ENCODE measurements at places on chromosomes 5 and 9.

DNA sequence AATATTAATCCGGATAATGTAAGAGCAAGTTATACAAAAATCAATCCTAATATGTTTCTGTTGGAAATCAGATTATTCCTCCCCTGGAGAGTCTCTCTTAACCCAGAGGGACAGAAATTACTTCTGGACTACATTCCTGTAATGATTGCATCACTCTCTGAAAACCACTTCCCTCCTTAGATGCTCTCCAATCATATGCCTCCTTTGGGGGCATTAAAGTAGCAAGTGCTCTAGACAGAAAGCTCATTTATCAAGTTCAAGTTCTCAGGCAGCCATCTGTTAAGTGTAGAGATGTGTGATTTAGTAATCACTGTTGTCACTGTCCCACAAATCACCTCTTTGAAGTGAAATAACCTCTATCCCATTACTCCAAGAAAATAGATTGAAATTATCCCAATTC is 247.1 kb downstream of the SLCO4C1 start:
- DNase-seq = no peak

- DNase-seq = no peak
Observed at GRCh38 chr5:104965006-104965405, 1402.4 kb upstream of the NUDT12 start.

DNA sequence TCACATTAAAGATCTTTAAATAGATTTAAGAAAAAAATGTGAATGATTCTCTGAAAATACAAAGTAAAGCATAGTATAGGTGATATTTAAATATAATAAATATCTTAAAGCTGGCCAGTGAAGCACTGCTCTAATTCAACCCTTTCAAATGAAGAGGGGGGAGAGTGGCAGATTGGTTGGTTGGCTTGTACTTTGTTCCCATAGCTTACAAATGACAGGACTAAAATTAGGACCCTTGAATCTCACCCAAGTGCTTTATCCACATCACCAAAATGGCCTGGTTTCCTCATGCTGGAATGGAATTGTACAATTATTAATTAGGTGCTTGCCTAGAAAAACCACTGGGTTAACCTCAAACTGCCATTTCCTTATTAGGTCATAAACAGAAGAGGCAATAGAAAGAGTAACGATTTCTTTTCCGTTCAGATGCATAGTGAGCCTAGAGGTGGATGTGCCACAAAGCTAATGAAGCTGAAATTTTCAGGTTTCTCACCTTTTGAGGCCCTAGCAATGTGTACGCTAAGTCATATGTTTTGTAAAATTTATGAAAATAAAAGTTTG is 354.5 kb upstream of the CDH6 start:
- DNase-seq = no peak

- DNase-seq = no peak
Observed at GRCh38 chr9:16069671-16070454, 517.0 kb downstream of the CCDC171 start.

DNA sequence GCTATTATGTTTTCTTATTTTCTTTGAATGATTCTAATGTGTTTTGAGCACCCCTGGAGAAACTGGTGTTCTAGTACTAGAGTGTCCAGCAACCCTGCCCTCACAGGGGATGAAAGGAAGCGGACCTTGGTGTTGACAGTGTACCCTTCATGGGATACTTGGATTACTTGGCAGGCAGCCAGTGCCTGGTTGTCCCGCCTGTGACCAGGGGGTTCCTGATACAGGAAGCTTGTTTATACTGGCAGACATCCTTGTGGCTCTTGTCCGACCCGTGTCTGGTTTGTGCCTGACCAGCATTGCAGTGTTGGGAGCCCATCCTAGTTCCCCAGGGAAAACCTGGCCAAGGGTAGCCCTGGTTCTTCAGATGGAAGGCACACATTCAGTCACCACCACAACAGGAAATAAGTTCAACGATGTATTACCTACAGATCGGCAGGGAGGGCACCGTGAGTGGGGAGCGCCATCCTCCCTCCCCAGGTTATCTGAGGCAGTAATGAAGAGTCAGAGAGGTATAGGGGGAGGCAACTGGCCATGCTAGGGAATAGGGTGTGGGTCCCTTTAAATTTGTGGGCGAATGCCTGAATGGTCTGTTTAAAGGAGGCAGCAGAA is 47.3 kb downstream of the CACNA1B start:
- no peak for DNase-seq

GRCh38 chr5:174829511-174829864 is 105.1 kb downstream of the MSX2 start:
- DNase-seq = no peak

DNA sequence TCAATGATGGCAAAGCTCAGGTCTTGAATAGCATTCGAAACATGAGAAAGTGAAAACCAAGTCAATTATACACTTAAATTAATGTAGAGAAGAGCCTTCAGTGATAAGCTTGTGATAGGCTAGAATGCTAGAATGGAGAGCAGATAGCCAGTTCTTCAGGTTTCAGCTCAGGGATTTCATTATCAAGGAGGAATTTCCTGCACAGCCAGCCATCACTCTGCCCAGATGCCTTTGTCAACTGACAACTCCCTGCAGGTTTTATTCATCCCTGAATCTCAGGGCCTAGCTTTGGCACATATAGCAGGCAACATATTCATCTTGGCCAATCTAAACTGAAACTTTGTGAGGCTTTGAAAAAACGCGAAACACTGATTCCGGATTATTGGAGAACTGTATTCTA is 199.3 kb upstream of the CDH6 start:
- DNase-seq = no peak

- DNase-seq = no peak
Observed at GRCh38 chr5:95565280-95565920, 10.5 kb downstream of the ARSK start.

- DNase-seq = no peak
Observed at GRCh38 chr5:39726467-39726866, 301.7 kb upstream of the DAB2 start.

All from activated CD4-positive, alpha-beta T cell treated with anti-CD3 and anti-CD28 coated beads, Interleukin-2, amount 50 U/mL, for 24 hours (primary cell).